ENCODE measurements at places on chromosomes 5 and 9.

DNA sequence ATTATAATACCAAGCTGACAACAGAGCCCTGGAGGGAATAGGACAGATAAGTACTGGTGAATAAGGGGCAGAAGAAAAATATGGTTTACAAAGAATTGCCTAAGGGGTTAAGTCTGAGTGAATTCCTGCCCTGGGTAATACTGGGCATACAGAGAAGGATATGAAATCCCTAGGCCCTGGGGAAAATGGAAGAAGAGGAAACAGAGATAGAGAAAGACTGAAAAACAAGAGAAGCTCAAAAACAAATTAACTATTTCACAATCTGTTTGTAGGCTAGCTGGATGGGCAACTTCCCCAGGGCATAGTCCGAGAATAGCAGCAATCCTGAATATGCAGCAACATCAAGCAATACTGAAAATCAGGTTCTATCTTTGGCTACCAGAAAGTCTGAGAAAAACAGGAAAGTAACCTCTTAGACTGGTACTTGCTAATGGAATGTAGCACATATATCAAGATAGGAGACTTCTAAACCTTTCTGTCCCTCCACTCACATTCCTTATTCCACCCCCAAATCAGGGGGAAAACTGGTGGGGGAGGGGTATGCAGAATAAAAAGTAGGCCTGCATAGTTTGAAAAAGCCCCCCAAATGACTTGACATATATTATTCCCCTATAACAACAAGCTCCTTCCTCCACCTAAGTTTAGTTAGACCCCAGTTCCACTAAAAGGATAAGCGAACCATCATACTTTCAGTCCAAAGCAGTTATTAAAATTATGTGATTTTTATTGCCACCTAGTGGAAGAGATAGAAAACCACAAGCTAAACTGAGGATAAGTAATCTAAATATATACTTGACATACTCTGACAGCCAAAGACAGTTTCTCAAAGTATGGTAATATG is 20.6 kb downstream of the SLC38A9 start:
- no peak for DNase-seq

- DNase-seq, result no peak
These were observed 726.9 kb downstream of the DNAH5 start for GRCh38 chr5:13217636-13218035.

DNA sequence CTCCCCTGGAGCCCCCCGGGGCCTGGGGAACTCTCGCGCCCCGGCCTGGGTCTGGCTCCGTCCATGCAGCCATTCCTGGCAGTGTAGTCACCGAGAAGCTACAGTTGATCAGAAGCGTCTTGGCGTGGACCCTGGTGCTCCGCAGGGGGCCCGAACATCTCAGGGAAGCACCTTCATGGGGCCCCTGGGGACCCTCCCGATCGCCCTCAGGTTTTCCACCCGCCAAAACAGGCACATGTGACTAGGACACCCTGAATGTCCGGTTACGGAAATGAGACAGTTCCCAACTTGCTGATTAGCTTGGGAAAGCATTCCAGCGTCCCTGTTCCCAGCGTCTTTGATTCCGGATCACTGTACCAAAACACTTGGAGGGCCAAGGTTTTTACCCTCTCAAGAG is 472 bp downstream of the FBXO4 start:
- DNase-seq, result no peak

- no peak for DNase-seq
These were observed 249.2 kb upstream of the KLF4 start for GRCh38 chr9:107738789-107739188.

DNA sequence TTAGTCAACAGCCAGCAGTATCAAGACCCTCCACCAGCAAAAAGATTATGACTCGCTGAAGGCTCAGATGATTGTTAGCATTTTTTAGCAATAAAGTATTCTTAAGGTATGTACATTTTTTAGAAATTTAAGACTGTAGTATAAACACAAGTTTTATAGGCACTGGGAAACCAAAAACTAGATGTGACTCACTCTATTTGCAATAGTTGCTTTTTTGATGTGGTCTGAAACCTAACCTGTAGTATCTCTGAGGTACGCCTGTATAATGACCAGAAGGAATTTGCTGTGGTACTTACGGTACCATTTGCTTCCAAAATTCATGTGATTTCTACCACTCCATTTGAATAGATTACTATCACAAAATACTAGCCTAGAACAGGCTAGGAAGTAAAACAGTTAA is 60.8 kb downstream of the WDR41 start:
- no peak for DNase-seq

- DNase-seq, result no peak
These were observed 23.1 kb downstream of the FGFR4 start for GRCh38 chr5:177109810-177110209.

DNA sequence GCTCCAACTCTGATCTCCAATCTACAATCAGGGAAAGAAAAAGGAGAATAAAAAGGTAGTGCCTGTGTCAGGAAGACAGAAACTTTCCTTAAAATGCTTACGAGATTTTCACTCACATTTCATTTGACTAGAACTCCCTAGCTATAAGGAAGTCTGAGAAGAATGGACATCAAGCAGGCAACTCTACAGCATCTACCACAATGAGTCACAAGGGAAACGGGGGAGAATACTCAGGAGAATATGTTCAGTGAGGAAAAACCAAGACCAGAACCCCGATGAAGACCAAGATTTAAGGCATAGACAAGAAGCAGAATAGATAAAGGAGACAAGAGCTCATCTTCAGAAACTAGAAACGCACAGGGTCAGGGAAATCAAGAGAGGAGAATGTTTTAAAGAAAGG is 9.0 kb upstream of the SETD9 start:
- no peak for DNase-seq

Data from stimulated activated CD8-positive, alpha-beta memory T cell treated with anti-CD3 and anti-CD28 coated beads, Interleukin-2, amount 100 ng/mL, for 48 hours (primary cell).